ENCODE measurements at places on chromosomes 2 and 18.

- no peak for DNase-seq
These were observed 1134.2 kb upstream of the ZEB2 start for GRCh38 chr2:145654156-145654555.

DNA sequence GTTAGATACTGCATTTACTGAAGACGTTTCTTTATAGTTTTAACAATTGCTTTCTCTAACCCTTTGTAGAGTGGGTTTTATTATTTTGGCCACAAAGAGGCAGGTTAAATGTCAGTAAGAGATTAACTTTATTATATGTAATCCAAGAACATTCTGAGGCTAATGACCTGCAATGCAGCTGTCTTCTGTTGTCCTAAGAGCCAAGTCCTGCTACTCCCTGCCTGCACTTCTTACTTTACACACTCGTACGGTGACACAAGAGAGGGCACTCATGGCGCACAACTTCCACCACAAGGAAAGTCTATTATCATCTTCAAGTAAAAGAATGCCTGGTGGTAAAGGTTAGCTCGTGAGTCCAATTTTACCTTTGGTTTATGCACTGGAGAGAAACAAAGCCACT lies 471.0 kb upstream of the HNMT start:
- no peak for DNase-seq

GRCh38 chr2:121044412-121044811 lies 240.6 kb downstream of the TFCP2L1 start:
- DNase-seq = no peak

DNA sequence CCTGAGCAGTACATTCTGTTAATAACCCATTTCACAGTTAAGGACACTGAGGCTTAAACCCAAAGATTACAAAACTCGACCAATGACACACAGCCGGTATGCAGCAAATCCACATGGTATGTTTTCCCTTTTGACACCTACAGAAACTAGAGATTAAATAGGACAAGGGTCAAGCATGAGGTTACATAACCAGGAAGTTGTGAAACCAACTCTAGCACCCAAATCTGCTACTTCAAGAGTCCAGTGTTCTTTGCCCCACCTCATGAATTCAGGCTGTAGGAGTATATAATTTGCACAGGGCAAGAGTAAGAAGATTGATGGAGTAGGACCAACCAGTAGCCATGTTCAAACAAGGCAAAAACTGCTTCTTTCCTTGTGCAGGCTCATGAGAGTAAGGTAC lies 249.8 kb downstream of the BCL11A start:
- DNase-seq = no peak

DNA sequence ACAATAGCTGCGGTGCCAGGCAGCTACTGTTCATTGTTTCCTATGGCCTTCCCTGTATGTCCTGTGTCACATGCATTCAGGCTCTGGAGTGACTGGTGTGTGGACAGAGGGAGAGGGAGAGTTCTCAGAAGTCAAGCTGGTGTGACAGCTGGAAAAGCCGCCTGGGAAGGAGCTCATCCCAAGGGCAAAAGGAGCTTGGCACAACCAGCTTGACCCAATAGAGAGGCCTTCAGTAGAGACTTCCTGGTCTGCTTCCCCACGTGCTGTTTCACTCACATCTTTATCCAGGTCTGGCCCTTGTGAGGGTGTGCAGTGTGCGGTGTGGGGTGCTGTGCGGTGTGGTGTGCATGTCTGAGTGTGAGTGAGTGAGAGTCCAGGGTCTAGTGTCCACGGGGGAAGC lies 11.1 kb upstream of the NT5DC4 start:
- DNase-seq = no peak

GRCh38 chr2:227450926-227451654 lies 20.9 kb upstream of the AGFG1 start:
- DNase-seq = no peak

DNA sequence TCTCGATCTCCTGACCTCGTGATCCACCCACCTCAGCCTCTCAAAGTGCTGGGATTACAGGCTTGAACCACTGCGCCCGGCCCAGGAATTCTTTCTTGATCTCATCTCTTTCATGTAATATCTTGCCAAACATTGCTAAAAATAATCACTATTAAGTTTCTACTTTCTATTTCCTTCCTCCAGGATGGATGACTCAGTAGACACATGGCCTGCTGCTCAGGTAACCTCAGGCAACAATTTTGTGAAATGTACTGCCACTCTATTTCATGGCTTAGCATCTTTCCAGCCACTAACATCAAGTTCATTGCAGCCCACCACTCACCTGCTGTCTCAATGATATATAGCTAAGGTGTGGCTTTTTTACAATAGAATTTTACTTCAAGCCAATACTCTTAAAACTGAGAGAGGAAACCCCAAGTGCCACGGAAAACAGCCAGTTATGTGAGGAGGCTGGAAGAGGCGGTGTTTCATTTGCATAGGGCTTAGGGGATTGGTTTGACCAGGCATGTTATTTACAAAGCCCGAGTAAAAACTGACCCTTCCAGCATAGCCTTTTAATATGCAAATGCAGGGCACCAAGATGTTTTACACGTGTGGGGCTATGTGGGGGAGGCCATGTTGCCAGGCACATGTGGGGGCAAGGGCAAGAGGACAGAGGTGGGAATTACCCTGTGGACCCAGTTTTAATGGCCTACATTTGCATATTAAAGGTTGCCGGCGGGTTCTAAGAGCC lies 11.3 kb upstream of the SUMO1 start:
- no peak for DNase-seq

GRCh38 chr2:56681659-56682396 lies 498.0 kb downstream of the CCDC85A start:
- DNase-seq = no peak

DNA sequence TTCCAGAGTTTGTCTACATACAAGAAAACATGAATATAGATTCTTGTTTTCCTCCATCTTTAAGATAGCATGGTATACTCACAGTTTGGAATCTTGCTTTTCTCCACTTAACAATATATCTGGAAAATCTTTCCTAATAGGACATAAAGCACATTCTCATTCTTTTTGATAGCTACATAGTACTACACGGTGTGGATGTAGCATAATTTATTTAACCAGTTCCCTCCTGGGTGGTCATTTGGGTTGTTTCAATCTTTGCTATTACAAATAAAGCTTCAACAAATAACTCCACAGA lies 19.7 kb downstream of the MXD1 start:
- no peak for DNase-seq

DNA sequence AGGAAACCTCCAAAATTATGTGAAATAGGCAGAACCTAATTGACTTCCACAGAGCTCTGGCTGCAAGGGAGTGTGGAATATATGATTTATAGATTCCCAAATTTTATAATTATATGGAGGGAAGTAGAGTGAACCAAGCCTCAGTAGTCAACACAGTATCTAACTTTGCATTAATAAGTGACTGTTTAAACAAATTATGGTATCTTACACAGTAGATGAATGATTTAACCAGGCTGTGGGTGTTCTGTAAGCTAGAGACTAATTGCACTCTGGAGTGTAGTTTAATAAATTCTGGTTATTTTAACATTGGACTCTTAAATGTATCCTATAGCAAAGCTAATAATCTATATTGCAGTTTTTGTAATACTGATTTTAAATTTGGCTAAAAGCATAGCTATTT lies 183.5 kb downstream of the KIAA1328 start:
- DNase-seq = no peak

- DNase-seq = no peak
These were observed 36.1 kb downstream of the RRM2 start for GRCh38 chr2:10158681-10159080.

DNA sequence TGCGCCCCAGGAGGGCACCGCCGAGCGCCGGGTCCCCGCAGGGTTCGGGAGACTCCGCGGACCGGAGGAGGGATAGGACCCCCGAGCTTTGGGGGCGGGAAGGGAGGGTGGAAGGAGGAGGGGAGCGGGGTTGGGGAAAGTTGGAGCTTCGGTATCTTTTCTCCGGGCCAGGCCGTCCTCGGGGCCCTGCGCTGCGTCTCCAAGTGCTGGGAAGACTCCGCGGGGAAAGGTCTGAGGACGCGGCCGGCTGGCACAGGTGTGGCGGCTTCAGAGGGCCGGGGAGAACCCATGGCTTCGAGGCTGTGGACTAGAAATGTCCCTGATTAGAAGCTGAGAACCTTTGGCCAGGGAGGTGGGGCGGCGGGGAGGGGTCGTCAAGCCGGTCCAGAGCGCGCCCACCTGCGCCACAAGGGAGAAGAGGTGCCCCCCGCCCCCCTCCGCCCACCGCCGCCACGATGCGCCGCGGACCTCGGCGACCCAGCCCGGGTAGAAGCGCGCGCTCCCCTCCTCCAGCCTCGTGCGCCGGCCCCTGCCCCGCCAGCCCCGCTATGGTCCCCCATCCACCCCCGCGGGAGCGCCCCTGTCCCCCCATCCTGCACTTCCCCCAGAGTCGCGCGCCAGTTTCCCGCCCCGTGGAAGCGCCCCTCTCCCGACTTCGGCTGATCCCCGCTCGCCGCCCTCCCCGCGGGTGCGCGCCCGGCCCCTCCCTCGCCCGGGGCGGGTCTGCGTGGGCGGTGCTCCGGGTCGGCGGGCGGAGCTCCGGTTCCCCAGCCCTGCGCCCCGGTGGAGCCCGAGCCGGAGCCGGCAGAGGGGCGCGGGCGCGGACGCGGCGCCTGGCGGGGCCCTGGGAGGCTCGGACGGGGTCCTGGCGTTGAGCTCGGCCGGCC lies at the start of gene SNTG2:
Gene SNTG2, plus strand, starts transcription at position 770 of the 887 bp plus-strand sequence. CDS start 148 bp downstream, outside the sequence.
- peak; percentile 45 for DNase-seq

GRCh38 chr2:20455076-20455587 lies 8.3 kb downstream of the RHOB start:
- DNase-seq = no peak

- DNase-seq = no peak
These were observed 177.8 kb upstream of the HAAO start for GRCh38 chr2:42970151-42970550.

GRCh38 chr2:35409762-35410161 lies 945.8 kb upstream of the CRIM1 start:
- DNase-seq = no peak

DNA sequence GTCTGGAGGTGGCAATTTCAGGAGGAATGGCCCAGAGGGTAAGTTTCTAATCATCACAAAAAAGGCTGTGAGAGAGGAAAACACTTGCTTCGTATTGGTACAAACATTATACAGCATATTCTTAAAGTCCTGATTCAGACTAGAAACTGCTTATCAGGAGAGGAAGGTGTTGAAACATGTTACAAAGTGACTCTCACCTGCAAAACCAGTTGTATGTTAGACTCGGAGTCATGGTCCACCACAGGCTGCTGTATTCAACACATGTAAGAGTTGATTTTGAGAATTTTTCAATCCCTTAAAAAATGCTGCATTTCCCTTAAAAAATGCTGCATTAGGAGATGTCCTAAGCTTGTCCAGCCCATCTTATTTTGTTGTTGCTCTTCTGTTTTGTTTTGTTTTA lies 61.5 kb downstream of the MBP start:
- DNase-seq = no peak

DNA sequence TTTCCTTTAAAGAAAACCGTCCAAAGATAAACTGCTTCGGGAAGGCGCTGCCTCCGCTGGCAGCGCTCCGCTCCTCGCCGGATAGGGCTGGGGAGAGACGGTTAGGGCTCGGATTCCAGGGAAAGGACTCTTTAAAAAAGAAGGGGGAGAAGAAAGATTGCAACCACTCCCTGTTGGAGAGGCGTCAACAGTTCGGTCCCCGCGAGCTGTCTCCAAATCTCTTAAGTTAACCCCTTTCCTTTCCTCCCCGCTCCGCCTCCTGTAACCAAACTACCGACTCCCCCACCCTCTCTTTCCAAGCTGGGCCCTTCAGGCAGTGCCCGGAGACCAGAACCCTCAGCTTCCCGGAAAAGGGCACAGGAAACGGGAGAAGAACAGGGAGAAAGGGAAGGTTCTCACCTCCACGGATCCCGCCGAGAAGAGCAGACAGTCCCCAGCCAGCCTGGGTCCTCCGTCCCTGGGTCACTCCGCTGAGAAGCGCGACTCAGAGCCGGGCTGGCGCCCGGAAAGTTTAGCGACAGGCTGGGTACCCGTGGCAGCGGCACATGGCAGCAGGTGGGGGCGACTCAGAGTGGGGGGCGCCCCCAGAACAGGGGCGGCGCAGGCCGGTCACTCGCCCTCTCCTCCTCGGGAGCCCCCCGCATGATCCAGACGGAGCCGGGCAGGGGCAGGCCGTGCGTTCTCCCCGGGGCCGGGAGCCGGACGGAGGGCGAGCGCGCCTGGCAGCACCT lies 675 bp downstream of the FZD5 start:
- peak; percentile 52 for DNase-seq

All from ACHN (cell line).